Activated CD4-positive, alpha-beta T cell treated with anti-CD3 and anti-CD28 coated beads for 4 hours (primary cell): ENCODE measurements at places on chromosomes 7 and 10.

- DNase-seq = no peak
Observed at GRCh38 chr10:7512487-7512886, 101.7 kb upstream of the SFMBT2 start.

- DNase-seq = no peak
Observed at GRCh38 chr7:1902231-1902855, 232.3 kb downstream of the ELFN1 start.

GRCh38 chr7:20237464-20238193, 20.4 kb upstream of the MACC1 start:
- DNase-seq = no peak

- DNase-seq = peak; percentile 76
Observed at GRCh38 chr7:149126662-149127266, 640 bp upstream of the ZNF425 start.

DNA sequence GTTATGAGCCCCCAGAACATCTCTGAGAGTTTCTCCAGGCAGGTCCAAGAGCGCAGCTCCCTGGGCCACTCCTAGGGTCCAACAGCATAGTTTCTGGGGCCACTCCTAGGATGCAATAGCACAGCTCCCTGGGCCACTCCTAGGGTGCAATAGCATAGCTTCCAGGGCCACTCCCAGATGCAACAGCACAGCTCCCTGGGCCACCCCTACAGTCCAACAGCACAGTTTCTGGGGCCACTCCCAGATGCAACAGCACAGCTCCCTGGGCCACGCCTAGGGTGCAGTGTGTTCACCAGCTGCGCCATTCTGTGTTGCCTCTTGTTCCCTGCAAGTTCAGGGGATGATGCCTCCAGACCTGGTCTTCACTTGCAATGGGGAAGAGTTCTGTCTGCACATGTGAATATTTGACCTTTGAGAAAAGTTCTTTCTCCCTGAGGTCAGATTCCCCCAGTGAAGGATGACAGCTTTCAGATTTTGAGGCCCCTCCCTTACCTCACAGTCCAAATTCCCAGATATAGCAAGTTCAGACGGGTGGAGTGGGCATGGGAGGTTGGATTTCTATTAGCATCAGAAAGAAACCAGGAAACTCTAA, 43.0 kb upstream of the LEP start:
- no peak for DNase-seq

DNA sequence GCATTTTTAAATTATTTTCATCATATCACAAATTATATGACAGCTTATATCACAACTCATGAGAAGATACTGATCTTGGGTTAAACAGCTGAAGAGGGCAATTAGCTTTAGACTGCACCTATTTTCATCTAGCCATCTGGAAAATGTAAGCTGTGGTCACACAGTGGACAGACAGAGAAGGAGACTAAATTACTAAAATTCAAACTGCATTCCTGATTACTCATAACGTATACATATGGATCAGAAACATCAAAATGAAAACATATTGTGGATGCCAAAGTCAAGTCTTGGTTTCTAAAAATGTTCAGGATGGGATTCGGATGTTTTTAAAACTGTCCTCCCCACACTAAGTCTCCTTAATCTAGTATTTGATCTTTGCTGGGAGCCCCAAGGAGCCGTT, 6.6 kb downstream of the BBIP1 start:
- DNase-seq = no peak

DNA sequence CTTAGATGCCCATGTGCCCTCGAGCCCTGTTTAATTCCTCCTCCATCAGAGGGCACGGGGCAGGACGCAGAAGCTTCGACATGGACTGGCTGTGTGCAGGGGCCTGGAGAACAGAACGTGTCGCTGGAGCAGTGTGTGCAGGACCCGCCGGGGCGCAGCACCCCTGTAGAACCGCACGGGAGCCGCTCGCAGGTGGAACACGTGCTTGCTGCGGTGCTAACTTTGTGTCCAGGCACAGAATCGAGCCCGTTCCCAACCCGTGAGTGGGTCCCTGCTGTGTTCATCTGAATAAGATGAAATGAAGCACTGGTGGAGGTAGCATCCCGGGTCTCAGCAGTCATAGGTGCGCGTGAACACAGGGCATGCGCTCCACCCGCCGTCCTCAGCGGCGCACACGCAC, 116.9 kb downstream of the WDR37 start:
- no peak for DNase-seq

DNA sequence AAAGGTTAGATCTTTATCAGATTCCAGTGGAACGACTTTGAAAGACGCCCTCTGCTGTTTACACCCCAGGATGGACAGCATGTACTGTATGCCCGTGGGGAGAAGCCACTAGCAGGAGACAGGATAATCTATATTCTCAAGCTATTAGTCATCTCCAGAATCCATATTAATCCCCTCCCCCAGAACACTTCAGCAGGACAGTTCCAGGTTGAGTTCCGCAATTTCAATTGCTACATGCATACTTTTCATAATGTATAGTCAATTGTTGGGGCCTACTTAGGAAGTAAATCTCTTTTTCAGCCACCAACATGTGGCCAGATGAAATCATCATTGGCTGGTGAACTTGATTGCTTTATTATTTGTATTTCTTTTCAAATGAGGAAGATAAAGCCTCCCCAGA, 313.1 kb upstream of the SMIM30 start:
- no peak for DNase-seq

GRCh38 chr10:106987362-106987761, 177.1 kb downstream of the SORCS1 start:
- DNase-seq = no peak

DNA sequence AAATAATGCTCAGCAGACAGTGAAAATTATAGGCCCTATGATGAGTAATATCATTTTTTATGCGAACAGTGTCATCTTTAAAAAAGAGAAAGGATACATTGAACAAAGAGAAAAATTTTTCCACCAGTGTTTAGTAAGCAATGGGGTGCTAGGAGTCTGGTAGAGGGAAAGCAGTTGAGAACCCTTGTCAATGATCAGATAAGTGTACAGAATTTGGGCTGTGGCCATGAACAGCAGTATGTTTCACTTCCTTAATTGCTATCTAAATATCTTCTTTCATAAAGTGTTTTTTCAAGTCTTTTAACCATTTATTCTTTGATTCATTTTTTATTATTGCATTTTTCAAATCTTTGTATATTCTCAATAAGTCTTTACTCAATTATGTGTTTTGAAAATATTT, 750.7 kb upstream of the KCND2 start:
- DNase-seq = no peak

DNA sequence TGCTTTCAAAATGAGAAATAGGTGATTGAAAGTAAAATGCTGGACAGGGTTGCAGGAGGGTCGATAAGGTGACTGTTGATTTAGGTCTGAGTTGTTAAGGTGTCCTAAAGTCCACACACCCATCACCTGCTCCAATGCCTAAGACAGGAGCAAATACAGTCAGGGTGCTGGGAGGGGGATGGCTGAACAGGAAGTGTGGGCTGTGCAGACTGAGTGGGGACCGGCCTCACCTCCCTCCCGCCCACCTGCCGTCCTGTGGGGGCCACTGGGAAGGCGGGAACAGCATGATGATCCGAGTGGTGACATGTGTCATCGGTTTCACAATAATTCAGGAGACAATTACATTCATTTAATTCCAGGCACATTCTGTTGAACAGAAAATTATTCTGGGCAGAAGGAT, 260.8 kb downstream of the DNAJB6 start:
- no peak for DNase-seq

DNA sequence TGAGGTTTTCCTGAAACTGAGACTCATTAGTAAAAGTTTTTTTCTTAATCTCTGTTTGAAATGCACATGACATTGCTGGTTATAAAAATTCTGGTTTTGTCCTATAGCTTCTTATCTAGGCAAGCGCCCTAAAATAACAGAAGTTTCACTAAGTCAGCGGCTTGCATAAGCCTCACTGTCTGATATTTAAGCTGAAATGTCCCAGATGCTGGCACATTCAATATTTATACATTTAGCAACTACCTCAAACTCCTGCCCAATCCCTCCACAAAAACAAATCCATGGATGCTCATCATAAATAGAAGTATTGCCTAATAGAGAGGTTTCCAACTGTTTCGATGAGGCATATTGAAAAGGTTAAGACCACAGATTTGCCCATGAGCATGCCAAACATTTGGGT, 83.1 kb upstream of the EGR2 start:
- DNase-seq = no peak

DNA sequence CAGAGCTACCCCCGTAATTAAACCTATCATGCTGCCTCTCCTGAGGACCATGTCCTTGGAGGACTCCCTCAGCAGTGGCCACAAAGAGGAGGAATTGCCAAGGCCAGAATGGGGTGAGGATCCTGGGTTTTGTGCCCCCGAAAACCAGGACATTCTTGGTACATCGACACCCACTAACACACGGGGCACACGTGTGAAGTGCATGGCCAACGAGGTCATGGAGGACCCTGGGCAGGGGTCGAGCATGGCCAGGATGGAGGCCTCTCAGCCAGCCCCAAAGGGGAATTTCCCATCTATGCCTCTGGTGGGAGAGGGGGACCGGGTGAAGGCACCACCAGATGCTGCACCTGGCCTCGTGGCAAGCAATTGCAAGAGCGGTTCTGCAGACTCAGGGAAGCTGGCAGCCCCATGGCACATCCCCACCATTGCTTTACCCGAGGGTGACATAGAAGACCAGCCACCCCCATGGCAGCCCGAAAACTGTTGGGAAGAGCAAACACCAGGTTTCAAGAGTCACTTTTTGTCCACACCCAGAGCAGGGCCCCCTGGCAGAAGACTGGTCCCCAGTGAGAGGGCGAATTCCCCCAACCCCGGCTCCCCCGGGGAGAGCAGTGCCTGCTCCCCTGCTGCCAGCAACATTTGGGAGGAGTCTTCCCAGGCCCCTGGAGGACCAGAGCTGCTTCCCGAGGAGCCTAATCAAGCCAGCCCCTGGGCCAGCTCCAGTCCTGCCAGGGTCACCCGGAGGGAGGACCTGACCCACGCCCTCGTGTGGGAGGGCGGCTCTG, 26.4 kb downstream of the C10orf71 start:
- no peak for DNase-seq

DNA sequence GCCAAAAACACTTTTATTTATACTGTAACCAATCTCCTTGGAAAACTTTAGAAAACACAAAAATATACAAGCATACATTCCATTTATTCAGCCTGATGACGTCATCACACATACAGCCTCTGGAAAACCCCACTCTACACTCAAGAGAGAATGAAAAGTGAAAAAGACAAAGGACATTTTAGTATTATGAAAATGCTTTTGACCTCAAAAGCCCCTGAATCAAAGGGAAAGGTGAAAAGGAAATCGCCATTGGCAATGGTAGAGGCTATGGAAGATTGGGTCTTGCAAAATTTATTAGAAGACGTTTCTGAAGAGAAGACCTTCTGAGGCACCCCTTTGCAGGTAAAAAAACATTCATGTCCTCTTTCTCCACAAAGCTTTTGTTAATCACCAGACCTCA, 82.9 kb upstream of the STRIP2 start:
- no peak for DNase-seq

DNA sequence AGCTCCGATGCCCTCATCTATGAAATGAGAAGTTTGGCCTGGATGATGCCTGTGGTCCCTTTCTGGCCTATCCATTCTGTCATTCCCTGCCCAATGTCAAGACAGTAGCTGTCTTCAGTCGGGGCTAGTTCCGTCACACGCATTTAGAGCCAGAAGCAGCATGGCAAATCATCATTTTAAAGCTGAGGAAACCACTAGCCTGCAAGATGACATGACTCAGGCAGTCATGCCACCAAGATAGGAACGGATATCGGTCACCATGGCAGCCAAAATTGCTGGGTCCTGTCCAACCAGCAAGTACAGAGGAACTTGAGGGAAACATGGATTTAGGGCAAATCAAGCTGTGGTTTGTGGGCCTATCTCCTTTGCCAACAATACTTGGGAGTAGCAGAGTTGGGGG, 64.5 kb upstream of the MRLN start:
- DNase-seq = no peak

GRCh38 chr7:117084286-117084685, 131.0 kb downstream of the ST7 start:
- DNase-seq = no peak

DNA sequence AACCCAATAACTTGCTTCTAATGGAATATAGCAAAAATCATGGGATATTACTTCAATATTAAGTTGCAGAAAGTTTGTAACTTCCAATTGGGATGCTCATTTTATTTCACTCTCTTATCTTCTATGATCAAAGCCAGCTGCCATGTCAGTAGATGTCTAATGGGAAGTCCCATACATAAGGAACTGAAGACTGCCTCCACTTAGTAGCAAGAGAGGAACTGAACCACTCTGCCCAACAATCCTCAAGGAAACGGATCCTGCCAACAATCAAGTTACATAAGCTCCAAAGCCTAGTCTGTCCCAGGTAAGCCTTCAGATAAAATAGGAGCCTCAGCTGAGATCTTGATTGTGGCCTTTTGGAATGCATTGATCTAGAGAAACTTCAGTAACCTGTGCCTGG, 431.5 kb upstream of the PCDH15 start:
- no peak for DNase-seq

- DNase-seq = no peak
Observed at GRCh38 chr7:98548971-98549370, 68.1 kb upstream of the NPTX2 start.

GRCh38 chr10:130751851-130752250, 559.7 kb downstream of the TCERG1L start:
- DNase-seq = no peak

DNA sequence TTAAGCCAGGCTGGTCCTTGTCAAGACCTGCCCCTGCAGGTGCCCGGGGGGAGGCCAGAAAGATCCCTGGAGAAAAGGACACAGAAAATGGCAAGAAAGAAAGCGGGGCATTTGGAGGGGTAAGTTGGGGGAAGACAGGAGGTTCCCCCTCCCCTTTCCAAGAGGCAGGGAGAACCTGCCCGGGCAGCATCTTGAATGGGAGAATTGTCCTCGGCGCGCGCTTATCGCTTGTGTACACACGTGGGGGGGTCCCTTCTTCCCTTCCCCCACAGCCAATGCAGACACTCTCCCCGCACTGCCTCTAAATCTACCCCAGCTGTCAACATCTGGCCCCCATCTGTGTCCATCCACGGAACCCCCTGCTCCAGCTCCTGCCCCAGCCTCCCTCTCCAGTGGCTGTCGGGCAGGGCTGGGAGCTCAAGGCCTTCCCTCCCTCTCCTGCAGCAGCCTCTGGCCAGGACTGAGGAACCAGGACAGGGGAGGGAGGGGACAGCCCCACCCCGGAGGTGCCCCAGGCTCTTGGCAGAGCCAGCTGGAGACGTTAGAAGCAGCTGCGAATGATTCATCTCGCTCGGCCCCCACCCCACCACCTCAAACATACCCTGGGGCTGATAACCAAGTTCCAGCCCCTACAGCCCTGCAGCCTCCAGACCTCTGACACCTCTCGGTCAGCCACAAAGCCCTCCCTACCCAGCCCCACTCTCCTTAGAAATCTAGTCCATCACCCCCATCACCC, 25.3 kb downstream of the EPHB4 start:
- DNase-seq = no peak

DNA sequence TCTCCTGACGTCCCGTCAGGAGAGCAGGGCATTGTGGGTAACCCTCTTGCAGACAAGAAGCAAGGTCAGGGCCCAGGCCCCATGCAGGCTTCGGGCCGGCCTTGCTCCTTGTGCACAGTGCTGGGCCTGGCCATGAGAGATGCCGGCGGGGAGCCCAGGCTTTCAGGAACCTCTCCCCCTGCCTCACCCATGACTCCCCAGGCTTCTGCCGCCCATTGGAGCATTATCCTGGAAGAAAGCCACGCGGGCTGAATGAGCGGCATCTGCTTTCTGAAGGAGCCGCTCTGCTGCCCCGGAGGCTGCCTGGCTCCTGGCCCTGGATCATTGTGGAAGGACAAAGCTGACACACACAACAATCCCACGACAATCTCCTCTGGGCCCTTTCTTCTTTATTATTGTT, 233.5 kb downstream of the TCF7L2 start:
- no peak for DNase-seq

- no peak for DNase-seq
Observed at GRCh38 chr7:27991006-27991528, 189.5 kb downstream of the JAZF1 start.

- DNase-seq = no peak
Observed at GRCh38 chr10:11328264-11329061, 283.0 kb downstream of the USP6NL start.
